ENCODE measurements at places on chromosomes 2 and 18.

- no peak for DNase-seq
Observed at GRCh38 chr2:31504311-31504710, 76.4 kb downstream of the SRD5A2 start.

- no peak for DNase-seq
Observed at GRCh38 chr18:60804415-60804814, 431.8 kb upstream of the MC4R start.

- DNase-seq = no peak
Observed at GRCh38 chr2:123953846-123954245, 71.2 kb upstream of the CNTNAP5 start.

DNA sequence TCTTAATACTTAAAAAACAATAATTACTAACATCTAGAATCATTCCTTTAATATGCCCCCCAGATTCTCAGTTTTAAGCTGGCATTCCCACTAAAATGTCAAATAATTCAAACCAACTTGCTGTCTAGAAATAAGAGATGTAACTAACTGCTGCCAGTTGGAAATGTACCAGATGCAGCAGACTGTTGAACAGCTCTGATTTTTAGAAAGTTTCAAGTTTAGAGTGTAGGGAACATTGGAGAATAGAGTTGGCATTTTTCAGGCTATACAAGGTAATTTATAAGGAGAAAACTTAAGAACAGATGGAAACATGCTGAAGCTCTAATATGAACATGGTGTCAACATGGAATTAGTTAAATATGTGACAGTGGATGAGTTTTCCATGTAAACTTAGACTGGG lies 101.4 kb downstream of the PTRHD1 start:
- no peak for DNase-seq

GRCh38 chr2:17387591-17387990 lies 130.6 kb downstream of the RAD51AP2 start:
- no peak for DNase-seq

- no peak for DNase-seq
Observed at GRCh38 chr2:182377467-182377866, 49.4 kb downstream of the PDE1A start.

DNA sequence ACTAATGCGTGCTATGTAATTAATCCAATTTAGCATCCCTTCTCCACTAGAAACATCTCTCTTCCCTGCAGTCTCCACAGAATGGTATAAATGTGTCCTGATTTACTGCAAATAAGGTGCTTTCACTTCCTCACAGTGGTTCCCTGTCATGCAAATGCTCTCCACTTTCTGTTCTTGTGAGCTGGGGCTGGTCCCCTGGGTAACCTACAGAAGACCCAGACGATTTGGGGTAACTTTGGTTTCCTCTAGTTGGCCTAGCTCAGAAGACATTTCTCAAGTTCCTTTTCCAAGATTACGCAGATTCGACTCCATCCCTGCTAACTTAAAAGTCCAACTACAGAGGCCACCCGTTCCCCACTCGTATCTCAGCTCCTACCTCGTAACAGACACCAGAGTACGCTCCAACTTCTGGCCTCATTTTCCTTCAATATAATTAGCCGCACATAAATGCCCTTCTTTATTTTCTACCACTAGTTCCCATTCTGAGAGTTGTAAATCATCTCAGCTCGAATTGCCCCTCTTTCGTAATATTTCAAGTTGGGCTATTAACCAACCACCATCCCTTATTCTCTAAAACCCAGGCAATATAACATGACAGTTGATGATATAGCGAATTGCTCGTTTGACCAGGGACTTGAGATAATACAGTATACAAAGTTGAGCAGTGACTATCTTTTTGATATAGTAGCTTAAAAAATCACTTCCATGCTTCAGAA lies 28.8 kb upstream of the NEDD4L start:
- no peak for DNase-seq

DNA sequence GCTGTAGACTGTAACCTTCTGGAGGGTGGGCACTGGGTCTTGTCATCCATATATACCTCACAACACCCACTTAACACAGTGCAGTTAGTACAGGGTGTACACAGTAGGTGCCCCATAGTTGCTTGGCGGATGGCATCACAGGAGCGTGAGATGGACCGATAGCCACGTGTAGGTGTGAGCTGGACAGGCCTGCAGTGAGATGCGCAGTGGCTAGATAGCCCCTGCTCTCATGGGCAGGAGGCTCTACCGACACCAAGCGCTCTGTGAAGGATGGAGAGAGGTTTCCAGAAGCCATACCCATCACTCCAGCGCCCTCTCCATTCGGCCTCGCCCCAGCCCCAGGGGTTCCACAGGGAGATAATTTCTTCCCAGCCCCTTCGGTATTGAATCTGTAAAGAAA lies 49.5 kb downstream of the CAPN13 start:
- no peak for DNase-seq

- DNase-seq = peak; percentile 87
Observed at GRCh38 chr2:182077448-182078142, 91.9 kb downstream of the PPP1R1C start.

DNA sequence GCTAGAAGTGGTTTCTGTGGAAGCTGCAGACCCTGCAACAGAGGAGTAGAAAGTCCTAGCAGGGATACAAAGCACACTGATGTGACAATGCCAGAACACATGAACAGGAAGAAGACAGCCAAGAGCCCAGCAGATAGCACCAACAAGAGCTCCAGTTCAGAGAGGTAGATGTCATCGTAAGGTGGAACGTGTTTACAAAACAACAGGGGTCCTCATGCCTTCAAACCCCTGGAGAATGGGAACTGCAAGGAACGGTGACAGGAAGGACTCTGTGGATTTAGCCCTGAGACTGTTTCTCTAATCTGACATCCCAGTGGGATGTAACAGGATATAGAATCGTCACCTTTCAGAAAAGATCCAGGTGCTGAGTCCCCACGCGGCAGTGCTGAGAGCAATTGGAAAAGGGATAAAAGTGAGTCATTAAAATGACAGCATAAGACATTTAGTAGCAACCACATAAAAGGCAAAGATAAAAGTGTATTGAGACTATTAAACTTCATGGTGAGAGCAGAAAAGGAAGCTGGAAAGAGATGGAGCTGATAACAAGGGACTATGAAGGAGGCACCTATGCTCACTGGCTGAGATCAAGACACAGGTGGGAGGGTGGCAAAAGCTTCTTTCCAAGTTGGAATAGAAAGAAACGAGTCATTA lies 195.2 kb downstream of the FBXO15 start:
- DNase-seq = no peak

DNA sequence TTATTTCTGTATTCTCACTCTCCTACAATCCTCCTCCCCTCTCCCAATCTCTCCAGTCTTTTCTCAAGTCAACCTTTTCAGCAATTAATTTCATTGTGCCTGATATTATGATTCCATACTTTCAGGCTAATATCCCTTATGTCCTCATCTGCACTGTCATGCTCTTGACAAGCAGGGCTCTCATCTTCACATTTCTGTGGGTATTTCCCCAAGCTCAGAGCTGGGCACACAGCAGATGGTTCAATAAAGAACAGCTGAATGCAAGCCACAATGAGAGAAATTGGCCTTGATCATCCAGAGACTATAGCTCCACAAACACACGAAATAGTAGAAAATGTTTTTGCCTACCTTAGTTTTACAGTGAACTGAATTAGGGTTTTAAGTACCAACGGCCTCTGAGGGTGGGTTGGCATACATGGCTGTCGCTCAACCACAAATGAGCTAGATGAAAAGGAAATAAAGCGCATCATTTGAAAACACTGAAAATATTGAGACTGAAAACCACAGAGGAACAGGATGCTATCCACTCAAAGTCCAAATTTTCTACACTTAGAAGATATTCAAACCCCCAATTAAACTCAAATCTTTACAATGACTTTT lies 47.5 kb upstream of the STAT1 start:
- DNase-seq = no peak

GRCh38 chr18:74508366-74508765 lies 12.2 kb downstream of the CNDP2 start:
- no peak for DNase-seq

- DNase-seq = no peak
Observed at GRCh38 chr2:69214898-69215297, 172.1 kb downstream of the GFPT1 start.

DNA sequence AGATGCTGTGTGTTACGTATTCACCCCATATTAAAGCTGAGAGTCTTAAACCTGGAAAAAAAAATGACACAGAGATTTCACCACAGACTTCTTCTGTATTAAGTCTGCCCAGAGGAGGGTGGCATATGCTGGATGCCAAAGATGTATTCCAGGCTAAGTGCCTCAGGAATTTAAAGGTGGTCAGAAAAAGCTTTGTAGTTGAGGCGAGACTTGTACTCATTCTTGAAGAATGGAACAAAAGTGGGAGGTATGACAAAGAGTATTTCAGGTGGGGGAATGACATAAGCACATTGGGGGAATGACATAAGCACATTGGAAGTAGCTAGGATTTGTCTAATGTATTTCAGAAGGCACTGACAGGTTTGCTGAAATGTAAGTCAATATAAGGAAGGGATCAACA lies 98.6 kb downstream of the BABAM2 start:
- no peak for DNase-seq

GRCh38 chr2:71212336-71212735 lies 14.6 kb downstream of the PAIP2B start:
- no peak for DNase-seq

GRCh38 chr2:123648016-123648415 lies 377.1 kb upstream of the CNTNAP5 start:
- DNase-seq = no peak

GRCh38 chr2:24429197-24430074 lies 61.6 kb upstream of the NCOA1 start:
- DNase-seq = no peak

- DNase-seq = no peak
Observed at GRCh38 chr2:23211987-23212583, 172.9 kb upstream of the KLHL29 start.

- no peak for DNase-seq
Observed at GRCh38 chr2:217294818-217295217, 435.0 kb upstream of the TNP1 start.

DNA sequence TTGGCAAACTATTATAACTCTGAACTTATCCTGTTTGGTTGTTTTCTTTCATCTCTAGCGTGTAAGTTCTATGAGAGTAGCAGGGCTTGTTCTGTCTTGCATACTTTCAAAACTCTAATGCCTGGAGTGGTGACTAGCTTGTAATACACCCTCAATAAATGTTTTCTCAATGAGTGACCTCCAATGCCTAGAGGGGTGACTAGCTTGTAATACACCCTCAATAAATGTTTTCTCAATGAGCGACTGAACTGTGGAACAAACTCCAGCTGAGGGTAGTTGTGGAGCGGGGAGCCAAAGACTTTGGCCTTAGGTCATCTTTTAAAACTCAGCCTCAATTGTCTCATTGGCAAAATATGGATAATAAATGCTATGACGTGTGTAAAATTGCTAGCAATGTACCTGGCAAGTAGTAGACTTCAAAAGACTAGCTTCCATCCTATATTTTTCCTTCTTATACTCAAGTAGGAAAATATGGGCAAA lies 1.8 kb downstream of the GPD2 start:
- DNase-seq = no peak

DNA sequence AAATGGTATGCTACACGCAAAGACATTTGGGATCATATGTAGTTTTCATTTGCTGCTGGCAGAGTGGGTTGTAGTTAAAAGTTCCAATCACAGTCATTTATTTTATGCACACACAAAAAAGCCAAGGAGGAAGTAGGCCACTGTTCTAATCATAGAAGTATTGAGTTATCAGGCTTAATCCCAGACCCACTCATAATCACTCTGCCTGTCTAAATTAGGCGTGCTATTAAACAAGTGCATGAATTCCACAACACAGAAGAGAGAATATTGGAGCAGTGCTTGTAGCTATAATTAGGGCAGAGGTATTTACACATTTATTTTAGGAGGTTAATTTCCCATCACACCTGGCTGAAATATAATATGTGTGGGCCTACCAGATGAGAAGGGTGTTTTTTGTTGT lies 65.7 kb upstream of the FIGN start:
- DNase-seq = no peak

DNA sequence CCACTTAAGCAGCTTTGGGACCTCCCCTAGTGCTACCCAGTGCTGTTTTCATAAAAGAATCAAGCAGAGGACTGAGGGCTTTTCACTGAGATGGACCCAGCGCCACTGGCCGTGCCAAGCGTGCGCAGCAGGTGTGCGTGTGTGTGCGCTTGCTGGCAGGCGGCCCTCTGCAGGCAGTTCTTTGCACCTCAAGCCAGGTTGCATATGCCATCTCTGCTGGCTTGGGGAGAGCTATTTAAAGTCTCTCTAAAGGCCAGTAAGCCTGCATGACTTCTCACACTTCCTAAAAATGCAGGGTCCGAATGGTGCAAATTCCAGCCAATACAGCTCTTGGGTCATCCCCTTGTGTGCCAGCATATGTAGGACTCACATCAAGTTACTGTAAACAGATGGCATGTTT lies 255.5 kb downstream of the RNF152 start:
- DNase-seq = no peak

GRCh38 chr2:100142393-100142792 lies at the start of gene AFF3:
TSS of gene AFF3 (minus strand) at chr2:100142590. CDS start at chr2:100104454, 38,136 bp downstream.
- DNase-seq = no peak

GRCh38 chr2:24986372-24986771 lies 14.6 kb upstream of the DNAJC27 start:
- peak; percentile 6 for DNase-seq

GRCh38 chr2:109148991-109149645 lies 20.1 kb downstream of the SH3RF3 start:
- no peak for DNase-seq

GRCh38 chr2:84938194-84938879 lies 32.6 kb upstream of the KCMF1 start:
- no peak for DNase-seq

- DNase-seq = no peak
Observed at GRCh38 chr2:168439536-168439935, 16.5 kb upstream of the CERS6 start.

DNA sequence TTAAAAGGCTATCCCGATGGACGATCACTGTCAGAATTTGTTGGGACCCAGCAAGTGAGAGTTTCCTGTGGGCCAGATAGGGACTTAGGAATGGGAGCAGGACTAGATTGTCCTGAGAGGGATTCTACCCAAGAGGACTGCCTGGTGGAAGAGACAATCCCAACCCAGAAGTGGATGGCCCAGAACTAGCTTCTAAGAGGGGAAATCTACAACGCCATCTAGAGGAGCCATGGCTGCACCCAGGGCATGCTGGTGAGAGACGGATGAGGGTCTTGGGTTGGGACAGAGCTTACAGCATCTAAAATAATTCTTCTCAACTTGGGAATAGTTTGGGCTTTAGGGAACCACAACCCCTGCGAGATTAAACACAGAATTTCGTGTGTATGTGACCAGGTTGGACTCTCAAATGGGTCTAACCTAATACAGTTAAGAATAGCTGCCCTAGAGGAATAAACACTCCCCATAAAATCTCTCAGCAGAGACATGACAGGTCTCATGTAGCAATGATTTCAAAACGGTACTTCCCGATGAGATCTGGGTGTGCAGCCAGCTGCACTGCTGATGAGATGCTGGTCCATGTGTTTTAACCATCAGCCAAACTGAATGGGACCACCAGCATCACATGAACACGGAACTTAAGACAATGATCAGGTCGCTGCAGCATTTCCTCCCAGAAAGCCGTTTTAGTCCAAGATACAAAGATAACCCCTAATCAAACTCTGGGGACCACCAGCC lies 50.8 kb downstream of the CCBE1 start:
- DNase-seq = no peak

- no peak for DNase-seq
Observed at GRCh38 chr18:7923105-7923504, 356.0 kb downstream of the PTPRM start.

Data from NCI-H1105 (cell line).